ENCODE measurements at places on chromosomes 11 and 22. TPM values are rescaled to one million over a fixed set of nuclear protein-coding genes. Genes with fewer than 3 reads are reported as not detected.
A peak's percentile ranks its signal among the peaks of the same experiment; 100 is the strongest.

DNA sequence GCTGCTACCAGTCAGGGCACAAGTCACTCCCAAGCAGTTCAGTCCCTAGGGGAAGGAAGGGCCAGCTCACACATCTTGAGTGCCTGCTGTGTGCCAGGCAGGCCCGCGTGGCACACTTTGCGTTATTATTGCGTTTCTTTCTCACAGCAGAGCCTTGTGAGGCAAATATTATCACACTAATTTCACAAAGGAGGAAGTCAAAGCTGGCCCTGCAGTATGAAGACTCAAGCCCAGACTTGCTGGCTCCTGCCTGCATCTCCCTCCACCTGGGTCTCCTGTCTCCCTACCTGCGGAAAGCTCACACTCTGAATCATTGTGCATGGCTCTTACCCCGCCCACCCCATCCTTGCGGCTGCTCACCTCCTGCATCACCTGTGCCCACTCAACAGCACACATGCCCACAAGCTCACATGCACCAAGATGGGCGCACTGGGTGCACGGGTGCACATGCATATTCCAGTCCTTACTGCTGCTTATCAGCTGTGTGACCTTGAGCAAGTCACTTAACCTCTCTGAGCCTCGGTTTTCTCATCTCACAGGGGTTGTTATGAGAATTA, 31.7 kb upstream of the P2RY2 start:
- H3K4me3 ChIP-seq, result no peak overlapping the region
- no peak overlapping the region for H3K27ac ChIP-seq
- no peaks in the 10 kb centered on the region for H3K36me3 ChIP-seq
- no peak for DNase-seq
- H3K27me3 ChIP-seq, result no peaks in the 10 kb centered on the region

Gene CWC15
- total RNA-seq, result 49.4 TPM

- H3K4me1 ChIP-seq, result peaks cover 29% of the 10 kb centered on the region
- H3K4me3 ChIP-seq, result no peak overlapping the region
- DNase-seq, result no peak
- H3K27me3 ChIP-seq, result no peaks in the 10 kb centered on the region
- no peak overlapping the region for H3K27ac ChIP-seq
Observed at GRCh38 chr11:69040581-69041260, 8.0 kb upstream of the TPCN2 start.

Gene SCO2
- 1.5 TPM for total RNA-seq

- DNase-seq, result no peak
- no peak overlapping the region for H3K27ac ChIP-seq
- H3K36me3 ChIP-seq, result peaks cover 2% of the 10 kb centered on the region
- H3K4me1 ChIP-seq, result peaks cover 16% of the 10 kb centered on the region
- H3K4me3 ChIP-seq, result no peak overlapping the region
Observed at GRCh38 chr11:130180491-130180890, 20.9 kb downstream of the ST14 start.

Gene CCDC116
- total RNA-seq, result 0.27 TPM

Gene TMEM191C
- 4.8 TPM for total RNA-seq

Gene GLYATL1
- total RNA-seq, result 9.4 TPM

DNA sequence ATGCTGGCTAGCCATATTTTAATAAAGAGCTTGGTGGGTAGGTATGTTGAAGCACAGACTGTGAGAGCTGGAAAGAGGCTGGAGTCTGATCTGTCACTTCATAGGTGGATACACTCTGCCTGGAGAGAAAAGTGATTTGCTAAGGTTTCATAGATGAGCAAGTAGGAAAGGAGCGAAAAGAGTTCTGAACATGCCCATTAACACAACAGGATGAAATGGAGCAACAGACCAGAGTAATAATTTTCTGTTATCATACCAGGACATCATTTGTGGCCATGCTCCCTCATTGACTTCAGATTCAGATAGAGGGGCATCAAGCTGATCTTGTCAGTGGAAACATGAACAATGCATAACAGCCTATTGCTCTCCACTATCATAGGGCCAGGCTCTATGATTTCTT, 452.9 kb downstream of the JRKL start:
- H3K4me1 ChIP-seq, result no peaks in the 10 kb centered on the region
- H3K27me3 ChIP-seq, result no peaks in the 10 kb centered on the region
- no peaks in the 10 kb centered on the region for H3K36me3 ChIP-seq
- H3K27ac ChIP-seq, result no peak overlapping the region
- no peak for DNase-seq

DNA sequence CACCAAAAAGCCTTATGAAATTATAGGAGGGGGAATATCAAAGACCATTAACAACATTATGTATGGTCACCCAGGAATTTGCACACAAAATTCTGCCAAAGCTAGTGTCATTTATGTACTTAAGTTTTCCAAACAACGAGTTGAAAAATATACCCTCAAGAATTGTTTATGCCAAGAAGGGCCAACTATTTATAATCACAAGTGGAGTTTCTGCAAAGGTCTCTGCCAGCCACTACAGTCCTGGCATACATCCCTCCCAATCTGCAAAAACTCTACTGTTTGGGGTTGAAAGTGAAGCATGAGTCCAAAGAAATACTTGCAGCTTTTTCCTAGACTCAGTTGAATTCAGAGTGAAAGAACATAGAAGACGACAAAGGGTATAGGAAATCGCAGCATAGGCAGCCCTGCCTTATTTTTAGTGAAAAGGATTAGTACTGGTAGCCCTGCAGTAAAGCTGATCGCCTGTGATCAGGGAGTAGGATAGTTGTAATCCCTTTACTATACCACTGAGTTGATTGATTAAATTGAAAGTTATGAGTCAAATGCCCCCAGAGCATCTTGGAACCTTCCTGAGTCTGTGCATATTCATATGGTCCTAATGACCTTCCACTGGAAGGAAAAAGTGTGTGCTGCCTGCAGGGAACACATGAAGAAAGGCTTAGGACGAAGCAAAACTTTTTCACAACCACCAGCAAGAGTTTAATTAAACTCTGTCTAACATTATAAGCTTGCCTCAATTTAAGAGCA, 144.0 kb downstream of the SPON1 start:
- H3K27ac ChIP-seq, result no peak overlapping the region
- peaks cover 21% of the 10 kb centered on the region for H3K4me1 ChIP-seq
- no peaks in the 10 kb centered on the region for H3K27me3 ChIP-seq
- H3K4me3 ChIP-seq, result no peak overlapping the region
- H3K36me3 ChIP-seq, result no peaks in the 10 kb centered on the region

Gene SCN2B
- 0.16 TPM for total RNA-seq

DNA sequence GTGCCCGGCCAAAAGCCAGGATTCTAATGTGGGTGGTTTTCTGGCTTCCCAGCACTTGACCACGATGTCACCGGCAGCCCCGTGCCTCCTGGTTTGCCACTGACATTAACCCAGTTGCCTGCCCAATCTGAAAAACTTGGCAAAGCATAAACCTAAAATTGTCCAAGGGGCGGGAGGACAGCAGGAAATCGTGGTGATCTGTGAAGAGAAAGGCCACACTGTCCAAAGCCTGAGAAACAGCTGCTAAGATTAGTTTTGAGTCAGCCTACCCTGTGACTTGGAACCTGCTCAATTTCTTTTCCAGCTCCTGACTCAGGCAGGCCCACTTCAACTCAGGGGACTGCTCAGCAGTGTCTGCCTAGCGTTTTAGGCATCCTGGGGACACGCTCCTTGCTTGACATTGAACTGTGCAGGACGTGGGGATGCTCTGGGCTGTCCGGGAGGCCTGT, 8.2 kb upstream of the F2 start:
- no peak for DNase-seq
- H3K36me3 ChIP-seq, result peaks cover 2% of the 10 kb centered on the region
- no peak overlapping the region for H3K27ac ChIP-seq
- H3K27me3 ChIP-seq, result no peaks in the 10 kb centered on the region

- H3K27ac ChIP-seq, result 0 out of 2 replicates have a peak overlapping the region, but pooled peaks have one; percentile 34
- H3K4me1 ChIP-seq, result peaks cover 8% of the 10 kb centered on the region
- H3K36me3 ChIP-seq, result no peaks in the 10 kb centered on the region
- no peak for DNase-seq
Observed at GRCh38 chr22:42282943-42283277, 12.5 kb upstream of the TCF20 start.

Gene IGSF9B
- total RNA-seq, result 52.7 TPM

DNA sequence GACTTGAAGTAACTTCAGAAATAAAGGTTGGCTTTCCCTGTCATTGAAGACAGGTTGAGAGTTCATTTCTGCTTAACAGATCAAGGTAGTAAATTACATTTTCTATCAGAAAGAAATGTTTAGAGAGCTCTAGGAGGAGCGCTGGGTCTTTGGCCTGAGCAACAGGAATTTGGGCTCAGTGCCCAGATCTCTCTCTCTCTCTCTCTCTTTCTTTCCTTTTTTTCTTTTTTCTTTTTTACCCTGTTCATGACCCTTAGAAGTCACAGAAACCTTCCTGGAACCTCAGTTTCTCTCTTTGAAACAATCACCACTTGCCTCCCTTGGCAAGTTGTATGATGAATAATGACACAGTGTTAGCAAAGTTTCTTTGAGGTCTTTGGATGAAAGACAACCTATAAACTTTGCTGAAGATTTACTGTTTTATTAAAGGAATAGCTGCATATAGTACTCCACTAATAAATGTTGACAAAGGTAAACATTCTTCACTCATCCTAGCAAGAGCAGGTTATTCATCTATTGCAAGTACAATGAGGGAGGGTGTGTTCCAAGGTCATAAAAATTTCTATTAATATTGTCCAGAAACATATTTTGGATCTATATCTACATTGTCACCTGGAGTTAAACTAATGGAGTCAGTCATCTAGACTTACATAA, 35.5 kb upstream of the RASSF10 start:
- no peak for DNase-seq
- no peaks in the 10 kb centered on the region for H3K4me1 ChIP-seq
- H3K4me3 ChIP-seq, result no peak overlapping the region
- H3K36me3 ChIP-seq, result no peaks in the 10 kb centered on the region
- H3K27me3 ChIP-seq, result no peaks in the 10 kb centered on the region

Gene CASP1
- total RNA-seq, result not detected

Gene IFTAP
- total RNA-seq, result 3.8 TPM

DNA sequence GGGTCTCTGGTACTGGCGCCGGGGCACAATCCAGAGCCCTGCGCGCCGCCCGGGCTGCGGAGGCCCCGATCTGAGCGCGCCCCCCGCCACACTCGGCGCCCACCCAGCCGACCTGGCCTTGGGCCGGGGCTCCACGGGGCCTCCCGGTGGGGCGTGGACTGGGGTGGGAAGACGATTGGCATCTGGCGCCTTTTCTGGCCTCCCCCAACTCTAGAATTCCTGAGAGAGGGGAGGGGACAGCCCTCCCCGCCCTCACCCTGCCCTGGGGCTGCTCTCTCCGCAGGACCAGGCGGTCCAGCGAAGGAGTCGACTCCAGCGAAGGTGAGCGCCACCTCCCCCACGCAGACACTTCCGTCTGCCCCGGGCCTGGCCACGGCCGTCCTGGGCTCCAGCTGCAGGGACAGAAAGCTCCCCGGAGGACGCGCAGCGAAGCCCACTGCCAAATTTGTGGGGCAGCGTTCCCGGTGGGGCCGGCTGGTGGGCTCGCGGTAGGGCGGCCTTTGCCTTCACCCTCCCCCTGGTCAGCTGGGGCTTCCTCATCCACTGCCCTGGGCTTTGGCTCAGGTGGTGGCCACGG, 593 bp downstream of the SSH3 start:
- peak overlapping the region; percentile 58 for H3K4me3 ChIP-seq
- no peak overlapping the region for H3K27ac ChIP-seq
- peak; percentile 38 for DNase-seq
- H3K36me3 ChIP-seq, result peaks cover 2% of the 10 kb centered on the region
- peaks cover 11% of the 10 kb centered on the region for H3K4me1 ChIP-seq

GRCh38 chr22:22720201-22720723, 75.8 kb downstream of the GGTLC2 start:
- H3K27ac ChIP-seq, result no peak overlapping the region
- H3K36me3 ChIP-seq, result no peaks in the 10 kb centered on the region
- DNase-seq, result peak; percentile 75
- H3K4me3 ChIP-seq, result no peak overlapping the region
- H3K4me1 ChIP-seq, result no peaks in the 10 kb centered on the region
- H3K27me3 ChIP-seq, result peaks cover 100% of the 10 kb centered on the region

- peaks cover 5% of the 10 kb centered on the region for H3K4me1 ChIP-seq
- H3K36me3 ChIP-seq, result no peaks in the 10 kb centered on the region
- H3K4me3 ChIP-seq, result no peak overlapping the region
- no peak overlapping the region for H3K27ac ChIP-seq
- H3K27me3 ChIP-seq, result no peaks in the 10 kb centered on the region
Observed at GRCh38 chr22:29456211-29456671, 17.9 kb downstream of the RFPL1 start.

GRCh38 chr11:119741369-119742262, 12.6 kb upstream of the NECTIN1 start:
- H3K4me1 ChIP-seq, result peaks cover 14% of the 10 kb centered on the region
- DNase-seq, result peak; percentile 82
- peaks cover 33% of the 10 kb centered on the region for H3K27me3 ChIP-seq
- H3K36me3 ChIP-seq, result no peaks in the 10 kb centered on the region
- no peak overlapping the region for H3K27ac ChIP-seq

Gene IGF2
- 1.5 TPM for total RNA-seq

DNA sequence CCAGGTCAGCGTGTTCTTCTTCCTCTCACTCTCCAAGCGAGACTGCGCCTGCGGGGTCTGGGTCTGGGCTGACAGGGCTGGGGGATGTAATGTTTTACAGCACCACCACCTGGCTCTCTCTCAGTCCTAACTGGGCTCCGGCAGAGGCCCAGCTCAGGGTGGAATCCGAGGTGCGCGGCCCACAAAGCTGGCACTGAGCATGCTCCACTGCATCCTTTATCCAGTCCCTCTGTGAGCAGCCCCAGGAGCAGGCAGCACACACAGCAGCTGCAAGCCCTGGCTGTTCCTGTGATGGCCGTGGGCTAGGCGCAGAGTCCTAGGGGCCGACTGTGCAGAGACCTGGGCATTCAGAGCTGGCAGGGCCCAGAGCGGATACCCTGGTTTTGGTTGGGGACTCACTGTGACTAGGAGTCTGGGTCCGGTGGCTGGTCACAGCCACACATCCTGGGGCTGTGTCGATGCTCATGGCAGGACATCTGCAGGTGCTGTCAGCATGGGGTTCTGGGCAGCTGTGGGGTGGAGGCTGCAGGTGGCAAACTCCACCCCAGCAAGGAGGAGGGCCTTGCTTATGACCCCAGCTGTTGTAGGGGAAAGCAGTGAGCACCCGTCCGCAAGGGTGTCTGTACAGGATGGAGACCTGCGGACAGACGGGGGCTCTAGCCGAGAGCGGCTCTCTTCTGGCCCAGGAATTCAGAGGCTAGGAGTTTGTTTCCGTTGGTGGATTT, 4.0 kb downstream of the LRRC75B start:
- DNase-seq, result no peak
- peaks cover 8% of the 10 kb centered on the region for H3K4me1 ChIP-seq
- no peak overlapping the region for H3K27ac ChIP-seq
- H3K36me3 ChIP-seq, result no peaks in the 10 kb centered on the region

Gene NPAS4
- 0.44 TPM for total RNA-seq

Gene PAFAH1B2
- total RNA-seq, result 133 TPM
